ENCODE measurements at places on chromosomes 2 and 18. TPM values are rescaled to one million over a fixed set of nuclear protein-coding genes. Genes with fewer than 3 reads are reported as not detected.

The CD207 gene
- total RNA-seq: not detected

The RBBP8 gene
- total RNA-seq: 85.3 TPM

The DSC2 gene
- total RNA-seq: 0.26 TPM

The KYNU gene
- total RNA-seq: 0.20 TPM

The GREB1L gene
- total RNA-seq: not detected

The MC4R gene
- not detected for total RNA-seq

The CCDC150 gene
- total RNA-seq: 9.4 TPM

The RAB6C gene
- total RNA-seq: not detected

The IMPACT gene
- total RNA-seq: 23.8 TPM

The ANKRD53 gene
- total RNA-seq: 0.38 TPM

The RGPD3 gene
- 0.04 TPM for total RNA-seq

The TLX2 gene
- 0.12 TPM for total RNA-seq

The GAL3ST2 gene
- total RNA-seq: not detected

The OTOS gene
- not detected for total RNA-seq

The TMEM200C gene
- not detected for total RNA-seq

The IL36G gene
- total RNA-seq: not detected

The PRSS56 gene
- total RNA-seq: not detected

The IL1R1 gene
- total RNA-seq: 0.70 TPM

Data from activated naive CD8-positive, alpha-beta T cell treated with anti-CD3 and anti-CD28 coated beads for 36 hours (primary cell).